ENCODE measurements at places on chromosomes 3 and 15.

DNA sequence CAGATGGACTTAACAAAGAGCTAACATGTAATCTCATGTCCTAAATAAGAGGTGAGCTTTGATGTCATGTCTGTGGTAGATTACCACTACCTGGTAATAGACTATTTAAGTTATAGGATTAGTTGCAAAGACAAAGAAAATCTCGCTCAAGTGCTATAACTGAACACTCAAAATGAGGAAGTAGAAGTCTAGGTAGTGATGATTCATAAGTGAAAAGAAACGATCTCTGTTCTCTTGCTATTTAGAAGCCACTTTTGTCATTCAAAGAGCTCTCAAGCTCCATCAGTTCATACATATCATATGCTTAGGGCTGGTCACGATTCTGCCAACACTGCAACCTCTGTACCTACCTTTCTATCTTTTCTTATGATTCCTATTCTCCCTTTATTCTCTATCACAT is 110.9 kb downstream of the EDEM1 start:
- peak; percentile 33 for DNase-seq

DNA sequence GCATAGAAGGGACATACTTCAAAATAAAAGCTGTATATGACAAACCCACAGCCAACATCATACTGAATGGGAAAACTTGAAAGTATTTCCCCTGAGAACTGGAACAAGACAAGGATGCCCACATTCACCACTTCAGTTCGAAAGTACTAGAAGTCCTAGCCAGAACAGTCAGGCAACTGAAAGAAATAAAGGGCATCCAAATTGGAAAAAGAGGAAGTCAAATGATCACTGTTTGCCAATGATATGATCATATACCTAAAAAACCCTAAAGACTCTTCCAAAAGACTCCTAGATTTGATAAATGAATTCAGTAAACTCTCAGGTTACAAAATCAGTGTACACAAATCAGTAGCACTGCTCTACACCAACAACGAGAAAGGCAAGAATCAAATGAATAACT is 40.7 kb downstream of the SLC49A4 start:
- DNase-seq = no peak

- DNase-seq = peak; percentile 78
Measured at GRCh38 chr3:39291903-39292329, 12.1 kb upstream of the CX3CR1 start.

DNA sequence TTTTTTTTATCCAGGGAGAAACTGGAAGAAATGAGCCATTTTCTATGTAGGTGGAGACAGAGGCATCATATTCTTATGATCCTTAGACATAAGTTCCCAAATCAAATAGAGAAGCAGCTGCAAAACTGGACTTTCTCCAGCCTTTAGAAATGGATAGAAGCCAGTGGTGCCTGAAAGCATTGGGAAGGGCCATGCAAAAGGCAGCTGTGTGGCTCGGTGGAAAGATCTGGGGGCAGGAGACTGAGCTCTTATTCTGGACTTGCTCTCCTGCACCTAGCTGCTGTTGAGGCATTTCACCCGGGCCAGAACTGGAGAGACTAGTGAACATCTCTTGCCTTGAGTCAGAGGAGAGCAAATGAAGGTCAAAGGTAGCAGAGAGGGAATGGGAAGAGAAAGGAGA is 73.1 kb downstream of the TFG start:
- no peak for DNase-seq

- DNase-seq = no peak
Measured at GRCh38 chr3:124057420-124057819, 65.5 kb upstream of the ROPN1 start.

DNA sequence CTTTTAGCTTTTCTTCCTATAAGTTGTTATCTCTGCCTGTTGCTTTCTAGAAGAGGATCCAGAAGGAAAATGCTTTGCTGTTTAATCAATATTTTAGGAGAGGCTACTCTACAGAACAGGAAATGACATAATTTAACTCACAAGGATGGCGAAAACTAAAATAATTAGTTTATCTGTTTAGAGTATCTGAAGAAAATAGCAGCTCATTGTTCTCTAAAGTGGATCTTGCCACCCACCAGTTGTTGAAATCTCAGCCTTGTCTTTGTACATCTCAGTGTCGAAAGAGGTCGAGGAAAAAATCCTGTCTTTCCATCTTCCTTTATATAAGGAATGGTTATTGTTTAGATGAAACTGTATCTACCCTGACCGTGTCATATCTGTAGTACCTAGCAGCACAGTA is 126.6 kb downstream of the ZNF609 start:
- no peak for DNase-seq

DNA sequence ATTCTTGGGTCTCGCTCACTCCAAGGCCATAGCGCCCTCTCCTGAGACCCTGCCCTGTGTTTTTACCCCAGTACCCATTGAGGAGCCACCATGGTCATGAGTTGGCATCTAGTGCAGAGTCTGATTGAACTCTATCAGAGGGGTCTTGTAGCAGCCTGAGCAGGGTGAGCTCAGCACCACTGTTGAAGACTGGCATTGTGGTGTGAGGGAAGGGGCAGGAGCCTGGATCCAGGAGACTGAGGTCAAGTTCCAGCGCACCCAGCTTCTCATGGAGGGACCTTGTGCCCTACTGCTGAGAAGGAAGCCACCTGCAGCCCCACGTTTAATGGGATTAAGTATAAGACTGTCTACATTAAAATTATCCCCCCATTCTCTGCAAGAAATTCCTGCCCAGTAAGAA is 65.8 kb upstream of the LARS2 start:
- no peak for DNase-seq

DNA sequence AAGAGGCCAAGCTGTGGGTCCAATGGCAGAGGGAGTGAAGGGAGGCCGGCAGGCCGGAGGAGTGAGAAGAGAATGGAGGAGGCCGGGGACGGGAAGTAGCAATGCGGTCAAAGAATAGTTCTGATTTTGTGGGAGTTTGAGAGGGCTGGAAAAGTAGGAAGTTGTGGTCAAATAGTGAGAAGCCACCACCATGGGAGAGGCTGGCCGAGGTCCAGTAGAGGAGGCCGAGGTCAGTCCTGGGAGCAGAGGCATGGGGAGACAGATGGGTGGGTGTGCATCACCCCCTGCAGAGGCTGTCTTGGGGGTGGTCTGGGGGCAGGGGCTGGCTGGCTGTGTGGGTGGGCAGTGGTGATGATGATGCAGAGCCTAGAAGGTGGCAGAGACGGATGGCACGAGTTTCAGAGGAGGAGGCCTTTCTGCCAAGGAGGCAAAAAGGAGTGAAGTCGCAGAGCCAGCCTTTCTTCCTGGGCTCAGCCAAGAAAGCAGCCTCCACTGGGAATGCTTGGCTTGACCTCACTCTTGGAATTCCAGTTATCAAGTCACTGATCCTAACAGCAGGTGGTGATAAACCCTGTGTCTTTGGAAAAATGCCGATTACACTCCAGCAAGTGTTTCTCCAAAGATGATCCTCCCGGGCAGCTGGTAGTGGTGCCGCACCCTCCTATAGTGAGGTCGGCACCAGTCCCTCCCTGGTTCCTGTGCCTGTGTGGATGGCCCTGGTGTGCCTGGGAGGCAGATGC is 57.3 kb downstream of the ARNT2 start:
- DNase-seq = no peak

DNA sequence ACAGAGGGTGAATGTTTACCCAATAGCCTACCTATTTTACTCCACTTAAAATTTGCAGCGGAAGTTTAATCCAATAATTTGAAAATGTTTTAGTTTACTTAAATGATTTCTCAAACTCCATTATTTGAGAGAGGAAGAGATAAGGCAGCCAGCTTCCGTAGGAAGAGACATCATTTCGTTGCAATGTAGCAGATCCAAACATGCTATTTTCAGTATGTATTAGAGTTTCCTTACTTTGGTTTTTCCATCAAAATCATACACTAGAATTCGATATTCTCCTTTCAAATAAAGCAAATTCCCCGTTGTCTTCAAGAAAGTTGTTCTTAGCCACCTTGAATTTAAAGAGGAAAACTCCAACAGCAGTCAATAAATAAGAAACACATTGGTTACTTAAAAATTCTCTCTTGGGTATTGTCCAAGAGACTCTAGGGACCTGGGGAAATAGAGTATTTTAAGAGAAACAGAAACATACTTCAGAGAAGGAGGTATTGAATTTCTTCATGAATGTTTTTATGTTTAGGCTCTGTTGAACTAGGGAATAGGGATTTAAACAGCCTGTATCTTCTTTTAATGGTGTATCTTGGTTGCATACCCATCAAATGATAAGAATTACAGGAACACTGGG is 324.5 kb upstream of the GBE1 start:
- no peak for DNase-seq

- no peak for DNase-seq
Measured at GRCh38 chr3:10312861-10313260, 8.1 kb downstream of the SEC13 start.

DNA sequence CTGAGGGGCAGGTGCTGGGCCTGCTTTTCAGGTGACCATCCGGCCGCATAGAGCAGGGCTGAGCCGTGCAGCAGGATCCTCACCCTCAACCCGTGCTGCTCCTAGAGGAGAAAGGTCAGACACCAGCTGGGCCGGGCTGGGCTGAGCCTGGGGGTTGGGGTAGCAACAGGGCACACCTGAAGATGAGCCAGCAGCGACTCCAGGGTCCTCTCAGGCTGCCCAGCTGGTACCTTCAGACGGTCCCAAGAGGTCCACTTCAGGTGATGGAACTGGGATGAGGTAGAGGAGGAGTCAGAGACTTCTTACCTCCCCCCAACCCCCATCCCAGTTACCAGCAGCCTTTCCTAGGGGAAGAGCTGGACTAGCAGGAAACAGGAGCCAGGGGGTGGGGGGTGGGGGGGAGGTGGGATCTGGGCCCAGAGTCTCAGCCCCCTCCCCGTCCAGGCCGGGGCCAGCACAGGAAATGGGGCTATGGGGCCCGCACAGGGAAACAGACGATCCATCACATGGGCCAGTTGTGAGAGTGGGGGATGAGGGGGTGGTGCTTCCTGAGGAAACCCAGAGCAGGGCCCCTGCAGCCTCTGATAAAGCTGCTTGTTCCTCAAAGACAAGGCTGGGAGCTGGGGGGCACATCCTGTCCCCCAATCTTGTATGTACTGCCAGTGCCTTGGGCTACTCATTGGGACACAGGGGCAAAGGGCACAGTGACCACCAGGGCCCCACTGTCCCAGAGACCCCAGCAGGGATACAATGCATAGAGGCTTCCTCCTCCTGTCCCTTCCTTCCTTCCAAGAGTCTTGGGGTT is 3.0 kb downstream of the INKA1 start:
- peak; percentile 66 for DNase-seq

GRCh38 chr3:127177226-127177625 is 15.7 kb upstream of the PRR23E start:
- DNase-seq = no peak

GRCh38 chr15:93515256-93516051 is 426.4 kb upstream of the RGMA start:
- DNase-seq = no peak

- no peak for DNase-seq
Measured at GRCh38 chr3:186609247-186609868, 3.5 kb upstream of the AHSG start.

GRCh38 chr3:194081826-194082225 is 54.1 kb upstream of the HES1 start:
- DNase-seq = no peak

DNA sequence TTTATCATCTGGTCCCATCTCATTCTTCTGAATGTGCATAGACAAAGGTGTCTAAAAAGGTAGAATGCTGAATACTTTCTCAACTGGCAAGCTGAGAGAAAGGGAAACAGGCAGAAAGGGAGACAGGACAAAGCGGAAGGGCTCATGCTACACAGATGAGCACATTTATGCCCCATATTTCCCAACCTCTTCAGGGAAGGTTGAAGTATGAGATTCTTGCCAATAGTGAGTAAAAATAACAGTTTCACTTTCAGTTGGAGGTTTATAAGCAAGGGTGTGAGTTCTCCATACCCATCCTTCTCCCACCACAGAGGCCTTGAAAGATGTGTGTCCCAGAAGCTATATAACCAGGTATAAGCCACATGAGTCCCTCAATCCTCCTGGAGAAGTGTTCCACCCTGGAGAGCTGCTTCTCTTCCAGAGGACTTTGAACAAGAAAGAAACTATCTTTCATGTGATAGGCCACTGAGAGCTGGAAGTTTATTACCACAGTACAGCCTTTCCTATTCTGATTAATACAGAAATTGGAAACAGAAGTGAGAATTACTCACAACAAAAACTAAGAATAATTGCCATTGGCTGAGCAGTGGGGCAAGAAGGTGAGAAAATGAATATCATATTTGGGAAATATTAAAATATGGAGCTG is 709.4 kb upstream of the NR2F2 start:
- no peak for DNase-seq

DNA sequence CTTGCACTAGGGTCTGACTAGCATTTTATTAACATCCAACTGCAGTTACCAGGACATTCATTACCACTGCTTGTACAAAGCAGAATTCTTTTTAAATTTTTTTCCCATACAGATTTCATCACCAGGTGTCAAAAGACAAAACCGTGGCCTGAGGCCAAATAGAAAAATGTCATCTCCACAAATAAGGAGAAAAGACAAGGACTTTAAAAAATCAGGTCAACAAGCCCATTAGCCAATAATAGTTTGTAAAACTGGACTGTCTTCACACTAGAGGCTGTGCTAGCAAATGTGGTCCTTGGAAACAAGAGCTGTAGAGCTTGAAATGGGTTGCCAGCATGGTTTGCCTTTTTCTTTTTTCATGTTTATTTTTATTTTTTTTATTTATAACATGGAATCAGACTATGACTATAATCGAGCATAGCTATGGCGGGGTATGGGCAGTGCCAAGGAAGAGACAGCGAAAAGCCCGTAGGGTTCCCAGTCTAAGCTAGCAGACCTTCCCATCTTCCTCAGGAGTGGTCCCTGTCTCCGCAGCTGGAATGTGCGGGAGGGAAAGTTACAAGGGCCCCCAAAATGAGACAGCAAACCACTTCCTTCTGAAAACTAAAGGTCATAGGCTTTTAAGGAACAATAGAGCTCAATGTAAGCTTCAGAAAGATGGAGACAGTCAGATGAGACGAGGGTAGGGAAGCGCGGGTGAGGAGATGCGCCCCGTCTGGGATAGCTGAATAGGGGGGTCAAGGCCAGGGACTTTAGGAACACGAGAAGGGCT is 1.5 kb downstream of the PTPN9 start:
- DNase-seq = peak; percentile 27

GRCh38 chr3:168876346-168877035 is 780.8 kb upstream of the GOLIM4 start:
- DNase-seq = no peak

GRCh38 chr3:72903004-72903403 is 15.2 kb downstream of the GXYLT2 start:
- no peak for DNase-seq

DNA sequence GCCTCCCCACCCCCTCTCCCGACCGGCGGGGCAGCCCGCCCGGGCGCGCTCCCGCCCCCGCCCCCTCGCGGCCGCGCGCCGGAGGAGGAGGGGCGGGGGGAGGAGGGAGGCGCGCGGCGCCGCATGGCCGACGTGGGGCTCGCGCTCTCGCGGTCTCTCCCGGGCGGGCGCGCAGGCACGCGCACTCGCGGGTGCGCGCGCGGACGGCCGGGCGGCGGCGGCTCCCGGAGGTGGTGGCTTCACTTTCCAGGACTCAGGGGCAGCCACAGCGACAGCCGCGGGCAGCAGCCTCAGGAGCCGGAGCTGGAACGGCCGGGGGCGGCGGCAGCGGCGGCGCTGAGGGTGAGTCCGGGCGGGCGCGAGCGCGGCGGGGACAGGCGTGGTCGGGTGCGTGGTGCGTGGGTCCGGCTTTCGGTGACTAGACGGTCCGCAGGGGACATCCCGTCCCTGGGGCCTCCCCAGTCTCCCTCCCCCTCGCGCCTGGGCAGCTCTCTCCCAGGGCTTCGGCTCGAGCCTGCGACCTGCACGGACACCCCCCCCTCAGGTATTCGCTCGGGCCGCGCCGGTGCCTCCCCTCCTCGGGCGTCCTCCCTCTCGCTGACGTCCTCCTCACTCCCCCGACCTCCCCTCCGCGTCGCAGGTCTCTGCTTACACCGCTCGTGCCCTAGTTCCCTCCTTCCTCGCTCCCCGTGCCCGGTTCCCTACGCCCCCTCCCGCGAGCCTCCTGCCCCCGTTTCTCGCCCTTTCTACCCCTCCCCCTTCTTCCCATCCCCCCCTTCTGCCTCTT is at the start of gene UBE2E2:
Gene UBE2E2, plus strand, starts transcription at position 407 of the 787 bp plus-strand sequence.
- peak; percentile 90 for DNase-seq

Measured in B cell (primary cell).